Natural killer cell (primary cell): ENCODE measurements at places on chromosomes 7 and 10.

- DNase-seq = no peak
These were observed 88.9 kb downstream of the CHRM2 start for GRCh38 chr7:136957391-136957790.

GRCh38 chr7:12474035-12474434 is 70.4 kb upstream of the VWDE start:
- DNase-seq = no peak

DNA sequence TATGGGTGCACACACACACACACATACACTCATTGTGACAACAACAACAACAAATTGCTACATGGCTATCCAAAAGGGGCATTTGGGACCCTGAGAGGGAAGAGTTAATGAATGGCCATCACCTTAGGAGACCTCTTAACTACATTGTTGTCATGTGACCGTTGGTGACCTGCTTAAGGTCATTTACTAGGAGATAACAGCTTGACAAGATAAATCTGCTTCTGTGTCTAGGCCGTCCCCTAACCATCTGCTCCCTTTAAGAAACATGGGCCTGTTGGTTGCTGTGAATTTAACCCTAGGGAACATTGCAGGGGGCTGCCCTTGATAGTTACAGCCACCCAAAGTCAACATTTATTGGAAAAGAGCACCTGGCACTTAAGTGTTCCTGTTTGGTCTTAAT is 29.7 kb downstream of the C1QL3 start:
- DNase-seq = no peak

DNA sequence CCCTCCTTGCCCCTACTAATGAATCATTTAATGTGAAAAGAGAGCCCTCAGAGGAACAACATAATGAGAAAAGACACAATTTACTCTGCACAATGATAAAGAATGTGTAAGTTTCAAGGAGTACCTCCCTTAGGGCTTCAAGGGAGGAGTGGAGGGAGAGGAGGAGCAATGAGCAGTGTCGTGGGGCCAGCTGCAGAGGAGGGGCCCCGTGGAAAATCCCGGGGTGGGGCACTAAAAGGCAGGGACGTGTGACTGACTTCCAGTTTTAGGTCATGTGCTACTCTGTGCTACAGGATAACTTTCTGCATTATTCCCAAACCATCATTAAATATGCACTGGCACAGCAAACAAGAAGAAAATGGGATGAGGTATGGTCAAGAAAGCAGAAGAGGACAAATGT is 108.1 kb downstream of the ANLN start:
- DNase-seq = no peak

GRCh38 chr10:23345861-23346260 is 1.3 kb upstream of the C10orf67 start:
- DNase-seq = no peak
